Stimulated activated CD4-positive, alpha-beta T cell treated with anti-CD3 and anti-CD28 coated beads, TNF-alpha, amount 100 ng/mL, for 48 hours (primary cell): ENCODE measurements at places on chromosomes 12 and 14.

GRCh38 chr12:57715786-57716185, 21.9 kb downstream of the OS9 start:
- DNase-seq = no peak

- DNase-seq = no peak
Measured at GRCh38 chr12:79262938-79263337, 398.4 kb downstream of the SYT1 start.

GRCh38 chr12:25950329-25951115, 8.0 kb upstream of the RASSF8 start:
- DNase-seq = no peak

DNA sequence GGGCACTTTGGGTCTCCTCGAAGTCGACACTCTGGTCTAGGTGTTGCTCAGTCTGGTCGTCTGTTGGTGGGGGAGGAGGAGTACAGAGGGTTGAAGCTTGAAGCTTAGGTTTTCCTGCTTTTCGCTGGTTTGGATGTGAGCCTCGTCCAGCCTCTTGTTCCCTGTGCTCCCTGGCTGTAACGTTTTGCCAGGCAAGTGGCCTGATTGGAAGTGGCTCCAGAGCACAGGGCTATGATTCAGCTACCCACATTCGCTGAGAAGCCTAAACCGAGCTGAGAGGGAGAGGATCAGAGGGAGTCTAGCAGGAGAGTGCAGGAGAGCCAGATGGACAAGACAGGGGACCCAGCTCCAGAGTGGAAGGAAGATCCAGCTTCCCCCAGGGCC, 6.1 kb downstream of the HOXC10 start:
- no peak for DNase-seq

GRCh38 chr14:35814371-35815005, 5.4 kb upstream of the RALGAPA1 start:
- DNase-seq = peak; percentile 75

- no peak for DNase-seq
Measured at GRCh38 chr14:65834812-65835211, 422.3 kb downstream of the FUT8 start.

DNA sequence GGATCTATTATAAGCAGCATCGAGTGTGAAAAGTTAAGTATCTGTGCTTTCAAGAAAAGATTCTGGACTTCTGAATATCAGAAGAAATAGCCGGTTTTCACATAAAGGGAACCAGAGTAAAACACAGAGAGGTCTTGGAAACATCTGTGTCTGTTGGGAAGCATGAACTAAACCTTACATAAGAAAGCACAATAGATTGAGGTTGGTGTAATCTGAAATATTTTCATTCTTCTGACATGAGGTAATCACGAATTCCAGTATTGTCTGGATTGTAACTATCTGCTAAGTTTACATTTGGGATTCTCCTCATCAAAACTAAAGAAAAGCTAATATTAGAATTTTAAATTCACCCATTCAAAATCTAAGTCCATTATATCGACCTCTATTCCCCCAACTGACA, 161.3 kb downstream of the CPNE8 start:
- no peak for DNase-seq

- DNase-seq = no peak
Measured at GRCh38 chr14:104641753-104642539, 37.4 kb upstream of the TMEM179 start.

DNA sequence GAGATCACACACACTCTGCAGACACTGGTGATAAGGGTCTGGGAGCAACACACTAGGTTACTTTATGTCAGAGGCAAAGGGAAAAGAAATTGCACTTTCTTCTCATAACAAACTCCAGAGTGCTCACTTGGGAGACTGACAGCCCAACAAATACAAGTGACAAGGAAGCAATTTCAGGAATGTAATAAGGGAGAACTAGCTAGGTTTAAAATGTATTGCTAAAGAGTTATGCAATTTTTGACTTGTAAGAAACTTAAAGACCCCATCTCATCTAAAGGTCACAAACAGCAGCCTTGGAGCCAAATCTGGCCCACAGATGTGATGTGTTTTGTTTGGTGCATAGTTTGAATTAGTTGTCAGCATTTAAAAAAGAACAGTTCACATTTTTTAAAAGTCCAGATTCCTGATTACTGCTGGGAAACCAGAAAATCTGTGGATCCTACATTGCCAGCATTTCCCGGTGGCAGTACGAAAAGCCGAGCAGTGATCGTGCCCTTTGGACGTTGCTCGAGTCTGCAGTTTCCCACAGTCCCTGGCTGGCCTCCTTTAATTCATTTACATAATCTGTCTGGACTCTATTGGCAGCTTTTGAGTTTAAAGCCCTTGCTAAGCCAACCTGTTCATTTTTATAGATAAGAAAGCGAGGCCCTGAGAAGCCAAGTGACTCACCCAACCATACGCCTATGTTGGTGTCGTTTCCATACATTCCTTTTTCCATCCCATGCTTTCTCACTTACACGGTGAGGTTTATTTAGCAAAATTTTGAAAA, 42.0 kb upstream of the ETV6 start:
- no peak for DNase-seq

GRCh38 chr12:132229193-132229760, 85.0 kb downstream of the NOC4L start:
- DNase-seq = no peak

DNA sequence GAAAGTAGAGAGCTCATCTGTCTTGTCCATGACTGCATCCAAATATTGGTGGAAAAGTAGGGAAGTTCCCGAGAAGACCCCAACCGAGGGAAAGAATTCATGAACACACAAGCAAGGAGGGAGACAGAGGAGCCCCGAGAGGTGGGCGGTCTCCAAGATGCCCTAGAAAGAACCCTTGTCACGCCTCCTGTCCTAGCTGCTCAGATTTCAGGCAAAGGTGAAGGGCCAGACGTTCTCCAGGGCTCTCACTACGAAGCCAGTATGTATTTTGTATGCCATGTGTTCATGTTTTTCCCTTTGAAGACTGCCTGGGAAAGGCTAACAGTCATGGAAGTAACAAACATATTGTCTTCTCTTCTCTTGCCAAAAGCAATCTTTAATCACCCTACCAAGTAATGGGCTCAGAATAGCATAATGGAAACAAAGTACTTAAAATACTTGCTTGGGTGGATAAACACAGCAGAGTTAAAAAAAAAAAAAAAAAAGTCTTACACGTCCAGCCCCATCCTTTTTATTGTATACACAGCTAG, 99.2 kb upstream of the TBX3 start:
- DNase-seq = no peak

- DNase-seq = no peak
Measured at GRCh38 chr14:41130274-41130673, 476.4 kb upstream of the LRFN5 start.

DNA sequence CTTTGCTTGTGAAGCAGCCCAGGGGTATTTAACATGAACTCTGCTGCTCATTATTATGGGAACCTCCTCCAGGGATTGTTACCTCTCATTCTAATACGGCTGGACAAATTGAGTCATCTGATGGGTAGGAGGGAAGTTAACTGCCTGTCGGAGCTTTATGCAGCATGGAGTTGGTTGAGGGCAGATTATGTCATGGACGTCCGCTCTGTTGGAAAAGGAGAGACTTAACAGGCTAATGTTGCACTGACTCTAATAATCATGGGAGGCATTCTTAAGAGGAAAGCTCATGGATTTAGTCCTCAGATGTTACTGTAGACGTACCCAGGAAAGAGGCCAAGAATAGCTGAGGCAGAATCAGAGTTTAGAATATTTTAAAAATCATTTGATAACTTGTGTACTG, 9.9 kb downstream of the POP5 start:
- no peak for DNase-seq

- DNase-seq = no peak
Measured at GRCh38 chr12:101051151-101051550, 158.9 kb downstream of the SLC5A8 start.

- peak; percentile 87 for DNase-seq
Measured at GRCh38 chr14:97380539-97380941, 583.4 kb downstream of the VRK1 start.

DNA sequence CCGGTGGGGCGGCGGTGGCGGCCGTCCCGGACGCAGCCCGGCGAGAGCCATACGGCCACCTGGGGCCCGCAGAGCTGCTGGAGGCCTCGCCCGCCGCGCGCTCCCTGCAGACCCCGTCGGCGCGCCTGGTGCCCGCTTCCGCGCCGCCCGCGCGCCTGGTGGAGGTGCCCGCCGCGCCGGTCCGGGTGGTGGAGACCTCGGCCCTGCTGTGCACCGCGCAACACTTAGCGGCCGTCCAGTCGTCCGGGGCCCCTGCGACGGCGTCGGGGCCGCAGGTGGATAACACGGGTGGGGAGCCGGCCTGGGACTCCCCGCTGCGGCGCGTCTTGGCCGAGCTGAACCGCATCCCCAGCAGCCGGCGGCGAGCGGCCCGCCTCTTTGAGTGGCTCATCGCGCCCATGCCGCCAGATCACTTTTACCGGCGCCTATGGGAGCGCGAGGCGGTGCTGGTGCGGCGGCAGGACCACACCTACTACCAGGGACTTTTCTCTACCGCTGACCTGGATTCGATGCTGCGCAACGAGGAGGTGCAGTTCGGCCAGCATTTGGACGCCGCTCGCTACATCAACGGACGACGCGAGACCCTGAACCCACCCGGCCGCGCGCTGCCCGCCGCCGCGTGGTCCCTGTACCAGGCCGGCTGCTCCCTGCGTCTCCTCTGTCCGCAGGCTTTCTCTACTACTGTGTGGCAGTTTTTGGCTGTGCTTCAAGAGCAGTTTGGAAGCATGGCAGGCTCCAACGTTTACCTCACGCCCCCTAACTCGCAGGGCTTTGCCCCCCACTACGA, 716 bp downstream of the RIOX1 start:
- peak; percentile 44 for DNase-seq

DNA sequence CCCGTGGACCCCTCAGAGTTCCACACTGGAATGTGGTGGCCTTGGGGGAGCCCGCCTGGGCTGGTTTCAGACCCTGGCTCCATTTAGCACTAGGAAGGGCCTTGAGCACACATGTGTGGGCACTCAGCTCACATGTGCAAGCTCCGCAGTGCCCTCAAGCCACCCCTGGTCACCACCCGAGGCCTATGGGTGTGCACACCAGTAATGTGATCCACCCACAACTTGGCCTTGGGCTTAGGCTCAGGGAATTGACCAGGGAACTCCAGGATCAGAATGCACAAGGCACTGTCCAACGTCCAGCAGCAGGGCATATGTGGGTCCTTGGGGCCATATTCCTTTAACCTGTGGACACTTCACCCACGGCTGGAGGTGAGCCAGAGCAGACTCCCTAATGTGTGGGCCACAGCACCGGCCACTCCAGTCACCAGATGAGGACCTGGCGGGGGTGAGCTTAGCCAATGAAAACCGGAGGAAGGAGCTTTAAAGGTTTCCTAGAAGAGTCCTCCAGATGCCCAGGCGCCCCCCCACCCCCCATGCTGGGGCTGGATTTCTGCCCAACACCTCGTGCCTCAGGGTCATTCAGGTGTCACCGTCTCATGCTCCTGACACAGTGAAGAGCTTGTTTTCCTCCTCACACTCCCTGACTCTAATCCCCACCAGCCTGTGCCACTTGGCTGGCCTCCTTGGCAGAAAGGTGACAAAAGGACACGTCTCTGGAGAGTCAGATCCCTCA, 209.2 kb downstream of the ZFP36L1 start:
- DNase-seq = no peak

DNA sequence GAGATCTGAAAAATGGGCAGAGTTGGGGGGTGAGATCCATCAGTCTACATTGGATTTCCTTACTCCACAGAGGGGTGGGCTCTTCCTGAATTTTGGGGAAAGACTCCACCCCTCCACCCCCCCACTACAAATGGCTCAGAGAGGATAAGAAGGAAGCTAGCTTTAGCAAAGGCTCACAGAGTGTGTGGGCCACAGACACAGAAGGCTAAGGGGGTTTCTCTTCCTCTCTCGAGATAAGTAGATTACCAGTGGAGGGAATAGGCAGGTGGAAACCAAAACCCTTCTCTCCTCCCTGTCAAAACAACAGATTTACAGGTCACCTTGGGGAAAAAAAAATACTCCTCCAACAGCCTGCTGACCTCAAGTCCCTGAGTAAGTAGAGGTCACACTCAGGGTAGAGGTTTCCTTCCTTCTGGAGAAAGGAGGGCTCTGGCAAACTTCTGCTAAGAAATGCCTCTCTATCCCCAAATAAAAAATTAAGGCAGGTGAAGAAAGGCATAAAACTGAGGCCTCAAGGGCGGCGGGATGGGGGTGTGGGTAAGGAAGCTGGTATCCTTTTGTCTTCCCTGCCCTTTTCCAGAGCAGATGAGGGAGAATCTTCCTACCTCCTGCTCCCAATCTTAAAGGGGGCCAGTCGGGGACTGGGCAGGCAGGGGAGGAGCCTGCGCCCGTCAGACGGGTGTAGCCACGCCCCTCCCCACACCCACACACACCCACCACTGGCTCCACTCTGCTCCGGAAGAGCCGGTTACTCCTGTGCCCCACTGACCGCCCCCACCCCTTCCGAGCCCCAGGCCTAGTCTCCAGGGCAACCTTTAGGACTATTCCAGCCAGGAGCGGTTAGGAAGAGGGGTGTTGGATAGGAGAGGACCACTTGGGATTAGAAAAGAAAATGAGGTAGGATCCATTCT, 1.9 kb upstream of the BAZ2A start:
- DNase-seq = peak; percentile 61

DNA sequence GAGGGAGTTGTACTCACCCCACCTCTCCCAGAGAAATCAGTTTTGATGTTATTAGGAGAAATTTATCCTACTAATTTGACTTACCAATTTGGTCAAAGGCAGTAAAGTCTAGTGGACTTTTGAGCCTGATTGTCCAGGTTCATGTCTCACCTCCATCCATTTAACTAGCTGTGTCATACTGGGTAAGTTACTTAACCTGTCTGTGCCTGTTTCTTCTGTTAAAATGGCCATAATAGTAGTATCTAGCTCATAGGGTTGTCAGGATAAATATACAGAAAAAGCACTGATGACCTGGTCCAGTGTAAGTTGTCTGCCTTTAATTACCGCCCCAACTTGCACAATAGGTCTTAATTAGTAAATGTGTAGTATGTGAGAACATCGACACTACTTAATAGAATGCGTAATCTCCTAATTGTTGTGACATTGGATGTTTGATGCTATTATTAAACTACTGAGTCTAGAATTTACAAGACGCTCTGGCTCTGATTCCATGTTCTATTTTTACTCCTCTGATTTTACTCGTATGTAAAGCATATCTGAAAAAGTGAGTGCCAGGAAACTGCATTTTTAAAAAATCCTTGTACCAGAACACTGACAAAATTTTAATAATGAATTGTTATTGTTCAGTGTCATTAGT, 1.5 kb downstream of the RAB21 start:
- no peak for DNase-seq

GRCh38 chr12:92629349-92630065, 73.3 kb upstream of the PLEKHG7 start:
- DNase-seq = no peak

GRCh38 chr12:13941258-13942249, 39.8 kb downstream of the GRIN2B start:
- DNase-seq = no peak

GRCh38 chr14:51862176-51862796, 1.9 kb downstream of the GNG2 start:
- DNase-seq = no peak

DNA sequence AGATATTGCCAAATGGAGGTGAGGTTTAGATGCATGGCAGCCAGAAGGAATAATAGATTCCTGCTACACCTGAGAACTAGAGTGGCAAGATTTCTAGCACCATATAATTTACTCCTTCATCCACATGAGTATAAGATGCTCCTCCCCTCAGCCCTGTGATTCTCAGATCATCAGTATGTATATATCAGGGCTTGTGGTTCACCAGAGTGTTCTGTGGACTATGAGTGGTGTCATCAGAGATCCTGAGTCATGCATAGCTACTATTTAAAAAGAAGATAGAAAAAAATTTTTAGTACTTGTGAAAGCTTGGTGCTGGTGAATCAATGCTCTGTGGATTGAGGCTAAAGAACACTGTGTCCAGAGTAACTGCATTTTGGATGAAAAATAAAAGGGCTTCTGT, 285.9 kb downstream of the BMP4 start:
- DNase-seq = no peak

GRCh38 chr14:98165976-98166375, 1106.0 kb downstream of the BCL11B start:
- DNase-seq = no peak
